ENCODE measurements at places on chromosomes 3 and 15. TPM values are rescaled to one million over a fixed set of nuclear protein-coding genes. Genes with fewer than 3 reads are reported as not detected.

DNA sequence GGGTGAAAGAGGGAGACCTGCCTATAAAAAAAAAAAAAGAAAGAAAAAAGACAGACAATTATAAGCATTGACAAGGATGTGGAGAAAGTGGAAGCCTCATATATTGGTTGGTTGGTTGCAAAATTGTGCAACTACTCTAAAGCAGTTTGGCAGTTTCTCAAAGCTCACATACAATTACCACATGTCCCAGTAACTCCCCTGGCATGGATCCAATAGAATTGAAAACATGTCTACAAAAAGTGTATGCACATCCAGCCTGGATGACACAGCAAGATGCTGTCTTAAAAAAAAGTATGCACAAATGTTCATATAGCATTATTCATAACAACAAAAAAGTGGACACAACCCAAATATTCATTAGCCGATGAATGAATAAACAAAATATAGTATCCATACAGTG, 19.5 kb downstream of the SETMAR start:
- DNase-seq = no peak

DNA sequence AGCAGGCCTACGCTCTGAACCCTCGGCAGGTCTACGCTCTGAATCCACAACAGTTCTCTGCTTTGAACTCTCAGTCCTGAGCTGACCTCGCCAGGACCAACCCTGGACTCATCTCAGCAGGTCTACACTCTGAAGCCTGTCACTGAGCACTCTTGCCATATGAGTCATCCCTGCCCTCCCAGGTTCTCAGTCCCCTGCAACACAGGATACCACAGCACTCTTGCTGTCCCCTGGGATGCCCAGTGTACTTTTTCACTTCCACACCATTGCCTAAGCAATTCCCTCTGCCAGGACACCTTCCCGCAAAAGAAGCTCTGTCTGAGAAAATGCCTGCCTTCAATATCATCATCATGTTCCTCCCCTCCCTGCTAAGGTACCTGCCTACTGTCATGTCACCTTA, 42.0 kb downstream of the NUP210 start:
- DNase-seq = no peak

GRCh38 chr15:33094336-33094735, 100.2 kb downstream of the FMN1 start:
- DNase-seq = no peak

- no peak for DNase-seq
These were observed 306.8 kb downstream of the NTRK3 start for GRCh38 chr15:87949575-87950223.

DNA sequence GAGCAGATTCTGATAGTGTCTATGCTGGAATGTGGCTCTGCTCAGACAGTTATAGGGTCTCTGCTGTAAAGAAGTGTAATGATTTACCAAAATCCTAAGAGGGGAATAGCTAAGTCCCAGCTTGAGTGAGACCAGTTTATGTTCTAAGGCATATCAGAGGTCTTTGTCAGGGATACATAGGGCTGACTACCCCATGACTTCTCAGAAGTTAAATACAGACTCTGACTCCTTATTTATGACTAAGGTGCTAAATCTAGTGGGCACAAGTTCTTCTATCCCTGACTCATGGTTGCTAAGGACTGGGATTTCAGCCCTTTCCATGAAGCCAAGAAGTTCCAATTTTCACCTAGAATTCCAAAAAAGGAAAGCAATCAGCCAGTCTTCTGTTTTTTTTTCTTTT, 192.6 kb upstream of the POU1F1 start:
- no peak for DNase-seq

GRCh38 chr3:79264892-79265291, 502.9 kb downstream of the ROBO1 start:
- DNase-seq = no peak

GRCh38 chr3:45979378-45979777, 16.2 kb downstream of the FYCO1 start:
- DNase-seq = no peak

- no peak for DNase-seq
These were observed 67.9 kb downstream of the ULK4 start for GRCh38 chr3:41893977-41894376.

GRCh38 chr3:143288944-143289343, 169.4 kb downstream of the CHST2 start:
- DNase-seq = no peak

GRCh38 chr15:90266061-90266431, 574 bp downstream of the NGRN start:
- no peak for DNase-seq

GRCh38 chr15:35506272-35506870, 39.6 kb downstream of the DPH6 start:
- no peak for DNase-seq

GRCh38 chr15:84586696-84587095, 14.1 kb upstream of the ZSCAN2 start:
- DNase-seq = no peak

GRCh38 chr3:146227486-146227885, 23.4 kb downstream of the PLSCR4 start:
- DNase-seq = no peak

DNA sequence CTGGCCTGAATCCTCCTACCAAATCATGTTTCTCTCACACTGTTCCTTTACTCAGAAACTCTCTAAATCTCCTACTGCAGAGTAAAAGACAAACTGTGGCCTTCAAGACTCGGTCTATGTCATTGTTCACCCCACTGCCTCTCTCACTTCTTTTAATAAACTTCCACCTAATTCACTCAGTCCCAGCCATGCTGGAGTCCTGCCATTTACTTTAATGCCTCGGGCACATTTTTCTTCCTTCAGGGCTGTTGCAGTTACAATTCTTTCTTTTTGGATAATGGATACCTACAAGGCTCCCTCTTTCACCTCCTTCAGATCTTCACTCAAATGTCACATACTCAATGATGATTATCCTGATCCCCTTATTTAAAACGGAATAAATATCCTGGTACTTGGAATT, 955.6 kb downstream of the ROBO1 start:
- DNase-seq = no peak

GRCh38 chr3:128263946-128264345, 110.7 kb downstream of the EEFSEC start:
- DNase-seq = no peak

DNA sequence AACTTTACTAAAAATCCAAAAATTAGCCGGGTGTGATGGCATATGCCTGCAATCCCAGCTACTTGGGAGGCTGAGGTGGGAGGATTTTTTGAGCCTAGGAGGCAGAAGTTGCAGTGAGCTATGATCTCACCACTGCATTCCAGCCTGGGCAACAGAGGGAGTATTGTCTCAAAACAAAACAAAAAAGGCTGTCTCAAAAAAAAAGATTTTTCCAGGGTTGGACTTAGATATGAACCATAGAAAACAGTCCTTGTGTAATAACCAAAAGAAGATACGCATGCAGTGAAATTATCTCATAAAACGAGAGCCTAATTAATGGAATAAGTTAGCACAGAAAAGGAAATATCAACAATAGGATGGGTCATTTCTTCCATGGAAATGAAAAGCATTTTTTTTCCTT, 320.4 kb upstream of the RASGRP1 start:
- DNase-seq = no peak

GRCh38 chr3:4687167-4687566, 194.0 kb downstream of the ITPR1 start:
- DNase-seq = no peak

GRCh38 chr15:92667287-92667904, 11.8 kb upstream of the FAM174B start:
- DNase-seq = no peak

DNA sequence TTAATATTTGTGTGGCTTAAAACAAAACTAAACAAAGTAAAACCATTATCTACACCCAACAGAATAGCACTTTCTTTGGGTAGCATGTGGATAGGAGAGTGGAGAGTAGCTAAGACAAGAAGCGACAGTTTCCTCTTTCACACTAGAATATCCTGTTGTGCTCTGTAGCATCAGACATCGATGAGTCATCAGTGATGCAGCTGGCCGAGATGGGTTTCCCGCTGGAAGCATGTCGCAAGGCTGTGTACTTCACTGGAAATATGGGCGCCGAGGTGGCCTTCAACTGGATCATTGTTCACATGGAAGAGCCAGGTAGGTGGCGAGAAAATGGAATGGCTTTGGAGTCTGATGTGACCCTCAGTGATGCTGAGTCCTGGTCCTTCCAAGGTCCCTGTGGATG, 108.1 kb downstream of the USP13 start:
- no peak for DNase-seq

GRCh38 chr15:94736236-94736635, 504.9 kb downstream of the MCTP2 start:
- no peak for DNase-seq

DNA sequence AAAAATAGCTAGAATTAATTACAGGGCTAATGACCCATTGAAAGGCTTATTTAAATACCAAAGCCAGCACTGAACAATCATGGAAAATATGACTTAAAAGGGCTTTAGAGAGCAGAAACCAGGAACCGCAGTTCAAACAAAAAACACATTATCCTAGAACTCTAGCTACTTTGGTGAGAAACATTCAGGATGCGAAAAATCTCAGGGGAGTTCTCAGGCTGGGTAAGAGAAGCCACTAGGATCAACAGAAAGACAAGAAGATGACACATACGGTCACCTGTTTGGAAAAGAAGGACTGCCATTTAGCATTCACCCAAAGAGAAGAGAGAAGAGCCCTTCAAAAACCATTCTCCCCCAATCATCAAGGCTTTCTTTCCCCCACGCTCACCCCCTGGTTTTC, 75.6 kb upstream of the ICE2 start:
- no peak for DNase-seq

DNA sequence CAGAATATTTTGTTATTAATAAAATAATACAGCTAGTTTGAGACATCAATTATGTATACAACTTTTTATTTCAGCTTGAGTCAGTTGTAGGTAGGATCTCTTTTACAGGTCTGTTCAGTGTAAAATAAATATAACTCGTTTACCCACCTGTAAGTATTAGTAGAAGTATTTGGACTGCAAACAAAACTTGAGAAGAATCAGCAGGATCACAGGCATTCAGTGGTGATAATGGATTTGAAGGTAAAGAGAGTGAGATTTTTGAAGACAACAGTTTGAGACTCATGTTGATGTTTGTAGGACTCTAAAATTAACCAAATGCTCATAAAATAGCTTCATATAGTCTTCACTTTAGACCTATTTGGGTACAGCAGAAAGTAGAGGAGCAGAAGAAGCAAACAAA, 35.5 kb upstream of the CCNB2 start:
- DNase-seq = no peak

CHSY1 gene
- 53.2 TPM for total RNA-seq

SCAANT1 gene
- not detected for total RNA-seq

IL17RE gene
- 5.3 TPM for total RNA-seq

ARNT2 gene
- total RNA-seq = 16.6 TPM

SPRED1 gene
- total RNA-seq = 56.4 TPM

PLA2G4E gene
- not detected for total RNA-seq

ANKRD63 gene
- not detected for total RNA-seq

SLC9C1 gene
- total RNA-seq = 0.94 TPM

ATP13A4 gene
- 1.2 TPM for total RNA-seq

GRAMD1C gene
- 3.0 TPM for total RNA-seq

EOMES gene
- 0.98 TPM for total RNA-seq

TFDP2 gene
- 69.0 TPM for total RNA-seq

CTDSPL2 gene
- total RNA-seq = 49.5 TPM

APEH gene
- 51.0 TPM for total RNA-seq

All from sciatic nerve (tissue), 2 donors.